M059J (cell line): ENCODE measurements at places on chromosomes 11 and 22.
A peak's percentile ranks its signal among the peaks of the same experiment; 100 is the strongest.

GRCh38 chr11:36241497-36241896, 47.7 kb downstream of the COMMD9 start:
- DNase-seq: no peak

DNA sequence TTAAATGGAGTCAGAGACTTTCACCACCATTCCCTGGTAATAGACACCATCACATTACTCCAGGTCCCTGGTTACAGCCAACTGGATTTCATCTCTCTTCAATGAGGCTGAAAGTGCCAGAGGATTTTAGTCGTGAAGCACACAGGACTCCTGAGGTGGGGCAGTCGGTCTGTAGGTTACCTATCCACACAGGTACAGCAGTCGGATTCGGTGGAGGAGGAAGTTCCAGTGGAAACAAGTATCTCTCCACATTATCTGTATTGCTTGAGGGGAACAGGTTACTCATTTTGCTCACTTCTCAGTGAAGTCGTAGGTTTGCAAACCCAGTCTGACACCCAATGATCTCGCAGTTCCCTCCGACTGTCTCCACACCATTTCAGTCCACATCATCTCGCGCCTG, 82.3 kb upstream of the TMEM45B start:
- no peak for DNase-seq

DNA sequence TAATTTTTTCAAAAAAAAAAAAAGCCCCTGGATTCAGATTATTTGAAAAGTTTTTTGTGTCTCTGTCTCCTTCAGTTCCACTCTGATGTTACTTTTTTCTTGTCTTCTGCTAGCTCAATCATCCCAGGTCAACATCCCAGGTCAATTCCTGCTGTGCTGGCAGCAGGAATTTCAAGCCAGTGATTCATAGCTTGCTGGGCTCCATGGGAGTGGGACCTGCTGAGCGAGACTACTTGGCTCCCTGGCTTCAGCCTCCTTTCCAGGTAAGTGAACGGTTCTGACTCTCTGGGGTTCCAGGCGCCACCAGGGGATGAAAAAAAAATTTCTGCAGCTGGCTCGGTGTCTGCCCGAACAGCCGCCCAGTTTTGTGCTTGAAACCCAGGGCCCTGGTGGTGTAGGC, 31.4 kb downstream of the PLAAT5 start:
- no peak for DNase-seq

DNA sequence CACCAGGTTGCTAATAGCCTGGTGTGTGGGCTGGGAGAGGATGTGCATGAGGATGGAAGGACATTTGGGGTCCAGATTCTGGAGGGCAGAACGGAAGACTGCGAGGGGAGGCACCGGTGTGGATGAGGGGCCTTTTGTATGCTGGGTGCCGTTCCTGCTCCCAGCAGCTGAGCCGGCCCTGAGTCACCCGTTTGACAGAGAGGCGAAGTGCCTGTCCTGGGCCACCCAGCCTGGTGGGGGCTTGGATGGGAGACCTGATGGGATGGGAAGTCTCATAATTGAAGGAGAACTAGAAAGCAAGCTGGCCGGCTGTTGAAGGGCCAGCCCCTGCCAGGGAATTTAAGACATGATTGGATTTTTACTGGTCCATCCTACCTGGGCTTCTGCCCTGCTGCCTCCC, 10.8 kb downstream of the CACNA1I start:
- no peak for DNase-seq

DNA sequence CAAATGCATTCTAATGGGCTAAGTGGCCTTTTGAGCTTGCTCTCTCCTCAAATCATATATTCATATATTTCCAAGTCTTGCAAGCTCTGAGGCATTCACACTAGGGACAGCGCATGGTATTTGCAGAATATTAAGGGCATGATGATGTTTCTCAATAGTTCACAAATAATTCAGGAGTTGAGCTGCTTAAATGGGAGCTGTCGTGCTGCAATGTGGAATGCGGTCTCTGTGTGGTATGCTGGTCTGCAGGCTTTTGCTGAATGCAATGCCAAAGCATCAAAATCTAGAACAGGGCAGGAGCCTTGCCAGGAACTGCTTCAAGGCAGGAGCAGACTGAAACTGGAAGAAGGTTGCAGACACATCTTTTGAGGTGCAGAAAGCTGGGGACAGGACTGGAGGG, 1060.0 kb downstream of the TBC1D22A start:
- DNase-seq: no peak

- DNase-seq: no peak
Observed at GRCh38 chr11:16856022-16856471, 117.6 kb downstream of the C11orf58 start.

GRCh38 chr11:57239348-57239747, 2.3 kb upstream of the APLNR start:
- DNase-seq: no peak

- DNase-seq: peak; percentile 94
Observed at GRCh38 chr11:44755556-44756523, 29.1 kb downstream of the TSPAN18 start.

- peak; percentile 20 for DNase-seq
Observed at GRCh38 chr11:124329787-124330478, 9.9 kb upstream of the OR8D2 start.

- DNase-seq: peak; percentile 88
Observed at GRCh38 chr11:35180317-35181233, 41.6 kb downstream of the CD44 start.

- no peak for DNase-seq
Observed at GRCh38 chr11:77200351-77201268, 72.6 kb downstream of the MYO7A start.

GRCh38 chr11:74634537-74634936, 42.2 kb downstream of the POLD3 start:
- DNase-seq: peak; percentile 73

GRCh38 chr11:79078456-79078855, 362.4 kb downstream of the TENM4 start:
- no peak for DNase-seq

- DNase-seq: no peak
Observed at GRCh38 chr11:122874991-122875390, 7.6 kb upstream of the JHY start.
